Effector CD4-positive, alpha-beta T cell (primary cell): ENCODE measurements at places on chromosomes 7 and 10.
A peak's percentile ranks its signal among the peaks of the same experiment; 100 is the strongest.

GRCh38 chr10:5551531-5552375 lies 27.0 kb downstream of the CALML3 start:
- DNase-seq: no peak

DNA sequence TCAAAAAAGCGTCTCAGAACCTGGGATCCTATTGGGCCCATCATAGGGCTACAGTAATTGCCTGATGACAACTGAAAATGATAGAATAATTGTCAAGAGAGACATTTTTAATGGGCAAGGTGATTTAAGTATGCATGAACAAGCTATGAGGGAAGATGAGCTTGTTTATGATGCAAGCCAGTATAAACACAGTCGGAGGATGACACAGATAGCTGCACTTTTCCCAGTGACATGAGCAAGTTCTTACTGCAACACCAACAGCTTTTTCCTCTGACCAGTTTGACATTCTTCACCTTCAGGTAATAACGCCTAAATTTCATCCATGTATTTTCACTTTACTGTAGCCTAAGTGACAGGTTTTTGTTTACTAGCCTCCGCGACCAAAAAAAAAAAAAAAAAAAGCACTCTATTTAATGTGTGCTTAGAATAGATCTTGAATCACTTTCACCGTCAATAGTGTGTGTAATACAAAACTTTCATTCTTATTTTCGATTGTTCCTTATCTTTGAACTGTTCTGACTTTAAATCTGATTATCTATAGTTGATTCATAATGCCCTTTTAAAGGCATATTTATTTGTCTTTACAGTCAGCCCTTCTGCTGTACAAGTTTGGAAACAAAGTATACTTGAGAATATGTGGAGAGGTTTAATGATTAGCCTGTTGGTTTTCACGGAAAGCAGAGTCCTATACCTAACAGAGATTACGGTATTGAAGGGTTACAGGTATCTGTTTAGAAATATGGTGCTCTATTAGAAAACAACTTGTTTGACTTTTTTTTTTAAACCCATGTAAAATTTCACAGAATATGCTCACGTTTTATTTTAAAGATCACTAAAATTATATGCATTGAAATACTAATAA lies 1.7 kb downstream of the FOXP2 start:
- no peak for DNase-seq

- no peak for DNase-seq
These were observed 15.3 kb upstream of the LIPA start for GRCh38 chr10:89266721-89267453.

- no peak for DNase-seq
These were observed 16.4 kb downstream of the AOAH start for GRCh38 chr7:36707898-36708297.

DNA sequence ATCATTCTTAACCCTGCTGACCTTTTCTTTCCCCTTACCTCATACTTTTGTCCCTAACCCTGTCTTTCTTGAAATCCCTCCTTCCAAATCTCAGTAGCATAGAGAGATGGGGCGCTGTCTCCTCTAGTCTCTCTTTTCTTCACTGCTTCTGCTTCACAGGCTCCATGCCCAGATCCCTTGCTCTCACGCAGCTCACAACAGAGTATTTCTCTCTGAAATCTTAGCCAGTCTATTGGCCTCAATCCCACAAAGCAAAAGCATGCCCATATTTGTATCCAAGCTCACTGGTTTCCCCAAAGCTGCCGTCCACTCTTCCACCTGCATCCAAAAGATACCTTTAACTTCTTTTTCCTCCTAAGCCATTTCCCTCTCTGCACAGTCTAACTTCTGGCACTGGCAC lies 526.8 kb downstream of the PLXDC2 start:
- no peak for DNase-seq

DNA sequence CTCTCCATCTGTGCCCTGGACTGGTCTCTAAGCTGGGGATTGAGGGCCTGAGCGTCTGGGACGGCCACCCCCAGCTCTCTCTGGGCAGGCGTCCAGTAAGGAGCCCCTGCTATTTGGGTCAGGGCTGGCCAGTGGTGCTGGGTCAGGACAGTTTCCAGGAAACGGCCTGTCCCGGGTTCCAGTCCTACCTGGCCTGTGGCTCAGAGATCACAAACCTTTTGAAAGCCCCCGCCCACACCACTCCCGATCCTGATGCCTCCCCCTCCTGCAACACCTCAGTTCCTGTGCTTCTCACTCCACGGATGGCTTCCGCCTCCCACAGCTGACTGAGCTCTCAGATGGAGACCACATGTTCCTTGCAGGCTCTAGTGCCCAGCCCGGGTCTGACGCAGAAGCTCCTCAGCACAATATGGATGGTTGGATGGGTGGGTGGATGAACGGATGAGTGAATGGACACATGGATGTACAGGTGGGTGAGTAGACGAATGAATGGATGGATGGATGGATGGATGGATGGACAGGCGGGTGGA lies 91.7 kb upstream of the PDGFA start:
- DNase-seq: no peak

- DNase-seq: no peak
These were observed 158.6 kb downstream of the CREB5 start for GRCh38 chr7:28570970-28571288.

GRCh38 chr7:24401628-24402593 lies 117.9 kb downstream of the NPY start:
- DNase-seq: no peak

GRCh38 chr7:74253835-74254128 lies 417 bp downstream of the RFC2 start:
- DNase-seq: no peak

GRCh38 chr7:2289111-2289586 lies 25.1 kb downstream of the SNX8 start:
- no peak for DNase-seq

GRCh38 chr7:6162331-6162620 lies 110.1 kb downstream of the CYTH3 start:
- no peak for DNase-seq

GRCh38 chr10:120342115-120342714 lies 114.8 kb upstream of the PLPP4 start:
- no peak for DNase-seq

DNA sequence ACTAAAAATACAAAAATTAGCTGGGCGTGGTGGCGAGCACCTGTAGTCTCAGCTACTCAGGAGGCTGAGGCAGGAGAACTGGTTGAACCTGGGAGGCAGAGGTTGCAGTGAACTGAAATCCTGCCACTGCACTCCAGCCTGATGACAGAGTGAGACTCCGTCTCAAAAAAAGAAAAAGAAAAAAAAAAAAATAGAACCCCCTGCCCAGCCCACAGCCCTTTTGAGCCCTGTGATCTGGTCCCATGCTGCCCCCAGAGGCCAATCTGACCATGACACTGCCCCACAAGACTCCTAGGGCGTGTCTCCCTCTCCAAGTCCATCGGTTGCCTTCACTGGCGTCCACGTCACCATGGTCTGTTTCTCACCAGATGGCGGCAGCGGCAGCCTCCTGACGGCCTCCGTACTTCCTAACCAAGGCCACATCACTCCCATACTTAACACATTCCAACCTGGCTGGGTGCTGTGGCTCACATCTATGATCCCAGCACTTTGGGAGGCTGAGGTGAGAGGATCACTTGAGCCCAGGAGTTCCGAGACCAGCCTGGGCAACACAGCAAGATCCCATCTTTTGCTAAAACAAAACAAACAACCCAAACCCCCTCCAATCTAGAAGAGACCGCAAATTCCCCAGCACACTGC lies 18.0 kb downstream of the STX1A start:
- DNase-seq: peak; percentile 17

GRCh38 chr7:91126762-91127161 lies 137.5 kb upstream of the FZD1 start:
- no peak for DNase-seq

DNA sequence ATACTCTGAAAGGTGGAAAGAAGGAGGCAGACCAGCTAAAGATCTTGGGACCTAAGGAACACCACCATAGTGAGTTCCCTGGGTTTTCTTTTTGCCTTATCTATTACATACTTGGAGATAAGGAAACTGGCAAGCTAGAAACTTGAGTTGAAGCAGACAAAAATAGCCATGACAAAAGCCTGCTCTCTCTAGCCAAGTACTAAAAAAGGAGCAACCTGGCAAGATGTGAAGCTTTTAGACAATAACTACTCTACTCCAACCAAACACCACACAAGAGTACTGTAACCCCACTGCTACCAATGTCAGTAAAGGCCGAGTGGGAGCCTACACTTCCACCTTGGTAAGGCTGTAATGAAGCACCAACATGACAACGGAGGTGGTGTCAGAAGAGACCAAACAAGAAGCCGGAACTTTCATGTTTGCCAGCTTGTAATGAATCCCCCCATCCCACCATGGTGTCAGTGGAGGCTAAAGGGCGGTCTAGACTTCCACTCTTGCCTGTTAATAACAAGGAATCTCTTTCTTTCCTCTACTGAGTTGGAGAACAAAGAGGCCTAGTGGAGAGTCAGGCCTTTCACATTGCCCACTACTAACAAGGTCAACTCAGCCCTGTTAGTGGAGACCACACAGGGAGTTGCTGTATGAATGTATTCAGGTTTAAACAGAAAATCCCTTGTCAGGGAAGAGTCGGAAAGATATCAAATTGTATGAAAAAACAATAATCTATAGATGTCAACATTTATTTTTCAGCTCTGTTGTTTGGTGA lies 55.8 kb upstream of the DYNC1I1 start:
- no peak for DNase-seq

DNA sequence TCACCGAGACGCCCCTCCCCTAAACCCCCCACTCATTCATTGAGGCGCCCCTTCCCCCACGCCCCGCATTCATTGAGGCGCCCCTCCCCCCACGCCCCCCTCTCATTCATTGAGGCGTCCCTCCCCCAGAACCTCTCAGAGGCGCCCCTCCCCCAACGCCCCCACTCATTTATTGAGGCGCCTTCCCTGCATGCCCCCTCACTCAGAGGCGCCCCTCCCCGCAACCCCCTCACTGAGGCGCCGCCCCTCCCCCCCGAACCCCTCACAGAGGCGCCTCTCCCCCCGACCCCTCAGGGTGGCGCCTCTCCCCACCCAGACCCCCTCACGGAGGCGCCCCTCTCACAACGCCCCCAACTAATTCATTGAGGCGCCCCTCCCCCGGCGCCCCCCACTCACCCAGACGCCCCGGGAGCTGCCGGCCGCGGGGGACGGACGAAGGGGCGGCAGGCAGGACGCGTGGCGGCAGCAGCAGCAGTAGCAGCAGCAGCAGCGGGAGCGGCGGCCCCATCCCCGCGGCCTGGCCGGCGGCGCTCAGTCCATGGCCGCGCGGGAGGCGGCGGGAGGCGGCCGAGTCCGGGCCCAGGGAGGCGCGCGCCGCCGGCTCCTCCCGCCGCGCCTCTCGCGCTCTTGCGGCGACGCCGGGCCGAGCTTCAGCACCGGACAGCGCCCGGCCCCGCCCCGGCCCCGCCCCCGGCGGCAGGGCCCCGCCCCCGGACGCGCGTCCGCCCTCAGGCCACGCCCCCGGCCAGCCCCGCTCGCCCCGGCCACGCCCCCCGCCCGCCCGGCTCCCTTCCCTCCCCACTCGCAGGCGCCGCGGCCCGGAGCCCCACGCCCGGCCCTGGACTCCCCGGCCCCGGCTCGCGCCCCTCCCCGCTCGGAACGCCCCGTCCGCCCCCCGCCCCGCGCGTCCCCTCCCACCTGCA lies at the start of gene PTPRN2:
TSS of gene PTPRN2 (minus strand) at position 662 of the 923 bp plus-strand sequence.
- DNase-seq: peak; percentile 37

- DNase-seq: no peak
These were observed 130.4 kb downstream of the MAD1L1 start for GRCh38 chr7:2102375-2102723.

DNA sequence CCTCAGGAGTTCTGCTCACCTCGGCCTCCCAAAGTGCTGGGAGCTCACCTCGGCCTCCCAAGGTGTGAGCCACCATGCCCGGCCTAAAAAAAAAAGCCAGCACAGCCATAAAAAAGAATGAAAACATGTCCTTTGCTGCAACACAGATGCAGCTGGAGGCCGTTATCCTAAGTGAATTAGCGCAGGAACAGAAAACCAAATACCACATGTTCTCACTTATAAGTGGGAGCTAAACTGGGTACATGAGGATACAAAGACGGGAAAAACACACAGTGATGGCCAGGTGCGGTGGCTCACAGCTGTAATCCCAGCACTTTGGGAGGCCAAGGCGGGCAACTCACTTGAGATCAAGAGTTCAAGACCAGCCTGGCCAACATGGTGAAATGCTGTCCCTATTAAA lies 20.9 kb downstream of the PSPH start:
- DNase-seq: no peak

DNA sequence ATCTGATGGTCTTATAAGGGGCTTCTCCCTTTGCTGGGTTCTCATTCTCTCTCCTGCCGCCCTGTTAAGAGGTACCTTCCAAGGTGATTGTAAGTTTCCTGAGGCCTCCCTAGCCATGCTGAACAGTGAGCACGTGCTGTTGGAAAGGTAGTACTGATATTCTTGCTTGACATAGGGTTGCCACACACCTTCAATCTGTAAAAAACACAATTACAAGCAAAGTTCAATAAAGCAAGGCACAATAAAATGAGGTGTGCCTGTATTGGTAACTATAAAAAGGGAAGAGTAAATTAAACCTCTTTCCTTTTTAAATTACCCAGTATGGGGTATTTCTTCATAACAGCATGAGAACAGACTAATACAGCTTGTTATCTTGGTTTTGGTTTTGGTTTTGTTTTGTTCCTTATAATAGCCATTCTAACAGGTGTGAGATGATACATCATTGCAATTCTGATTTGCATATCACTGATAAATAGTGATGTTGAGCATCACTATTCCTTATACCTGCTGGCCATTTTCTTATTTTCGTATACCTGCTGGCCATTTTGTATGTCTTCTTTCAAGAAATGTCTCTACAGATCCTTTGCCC lies 164.9 kb upstream of the TRIM24 start:
- DNase-seq: no peak

GRCh38 chr7:102312317-102312716 lies 25.6 kb downstream of the SH2B2 start:
- DNase-seq: no peak

- no peak for DNase-seq
These were observed 100.9 kb upstream of the YAE1 start for GRCh38 chr7:39465055-39465929.

GRCh38 chr7:117555260-117555659 lies 75.4 kb downstream of the CFTR start:
- DNase-seq: no peak

DNA sequence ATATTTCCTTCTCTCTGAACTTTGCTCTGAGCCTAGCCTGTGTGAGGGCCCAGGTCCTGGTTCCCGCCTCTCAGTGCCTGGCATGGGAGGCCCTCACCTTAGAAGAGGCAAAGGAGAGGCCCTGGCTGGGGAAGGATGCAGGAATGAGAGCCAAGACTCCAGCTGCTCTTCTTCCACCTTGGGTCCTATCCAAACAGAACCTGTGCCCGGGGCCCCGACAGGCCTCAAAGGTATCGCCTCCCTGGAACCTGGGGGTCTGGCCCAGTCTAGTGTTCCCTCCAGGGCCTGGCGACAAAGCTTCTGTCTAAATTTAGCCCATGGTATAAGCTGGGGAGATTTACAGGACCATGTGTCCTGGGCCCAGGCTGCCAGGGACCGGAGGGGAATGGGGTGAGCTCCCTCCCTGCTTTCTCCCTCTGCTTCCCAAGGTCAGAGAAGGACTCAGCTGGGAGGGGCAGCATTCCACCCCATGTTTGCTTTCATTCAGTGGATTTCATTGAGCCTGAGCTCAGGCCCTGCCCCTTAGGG lies 12.0 kb upstream of the CRHR2 start:
- DNase-seq: no peak

- no peak for DNase-seq
These were observed 165.5 kb downstream of the CDK14 start for GRCh38 chr7:90761584-90761983.
